ENCODE measurements at places on chromosomes 3 and 15.

DNA sequence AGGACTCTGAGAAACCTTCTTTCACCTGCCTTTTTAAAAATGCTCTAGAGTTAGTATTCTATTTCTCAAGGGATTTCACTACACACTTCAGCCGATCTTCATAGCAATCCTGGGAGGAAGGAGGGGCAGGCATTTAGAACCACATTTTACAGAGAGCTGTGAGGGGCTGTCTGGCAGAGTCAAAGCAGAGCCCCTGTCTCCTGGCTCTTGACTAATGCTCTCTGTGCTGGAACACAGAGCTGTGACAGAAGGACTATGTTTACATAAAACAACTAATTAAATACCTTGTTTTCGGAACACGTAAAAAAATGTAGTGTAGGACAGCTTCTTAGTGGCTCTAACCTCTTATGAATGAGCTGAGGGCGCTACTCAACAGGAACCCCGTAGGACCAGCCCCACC is 7.6 kb upstream of the SPTBN5 start:
- DNase-seq, result no peak
- H3K36me3 ChIP-seq, result peaks cover 11% of the 10 kb centered on the region
- no peak overlapping the region for H3K4me3 ChIP-seq
- H3K27ac ChIP-seq, result no peak overlapping the region

- no peak for DNase-seq
- H3K36me3 ChIP-seq, result no peaks in the 10 kb centered on the region
- H3K27me3 ChIP-seq, result peaks cover 7% of the 10 kb centered on the region
- H3K27ac ChIP-seq, result no peak overlapping the region
- H3K4me1 ChIP-seq, result peaks cover 10% of the 10 kb centered on the region
Measured at GRCh38 chr3:97810779-97811390, 10.9 kb upstream of the CRYBG3 start.

DNA sequence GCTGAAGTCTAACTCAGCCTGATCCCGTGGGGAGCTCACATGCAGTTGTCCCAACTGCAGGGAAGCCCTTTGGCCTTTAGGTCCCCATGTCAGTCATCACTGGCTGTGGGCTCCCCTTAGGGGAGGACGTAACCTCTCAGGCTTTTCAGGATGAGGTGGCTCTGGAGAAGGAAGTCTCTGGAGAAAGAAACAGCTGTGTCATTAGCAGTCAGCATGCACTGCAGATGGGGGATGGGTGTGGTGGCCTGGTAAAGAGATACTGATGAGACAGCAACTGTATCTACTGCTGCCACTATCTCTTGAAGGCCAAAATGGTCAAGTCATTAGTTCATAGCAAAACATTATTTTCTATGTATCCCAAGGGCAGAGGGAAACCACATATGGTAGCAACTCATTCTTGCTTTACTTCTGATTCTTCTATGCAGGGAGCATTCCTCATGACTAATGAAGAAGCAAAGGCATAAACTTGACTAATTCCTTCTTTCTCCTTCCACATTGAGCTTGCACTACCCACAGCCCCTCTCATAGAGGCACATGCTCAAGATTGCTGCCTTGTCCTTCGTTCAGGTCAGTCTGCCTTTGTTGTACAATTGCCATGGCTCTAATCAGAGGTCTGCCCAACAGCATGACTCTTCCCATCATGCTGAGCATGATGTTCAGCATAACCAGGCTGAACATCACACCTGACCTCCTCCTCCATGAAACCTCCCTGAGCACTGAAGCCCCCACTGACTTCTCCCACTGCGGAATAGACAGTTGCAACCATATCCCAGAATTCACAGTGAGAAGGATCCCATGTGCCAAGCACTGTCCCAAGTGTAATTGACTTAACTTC is 47.8 kb upstream of the TMEM158 start:
- DNase-seq, result no peak
- no peak overlapping the region for H3K4me3 ChIP-seq
- no peaks in the 10 kb centered on the region for H3K4me1 ChIP-seq
- no peak overlapping the region for H3K27ac ChIP-seq
- H3K27me3 ChIP-seq, result peaks cover 26% of the 10 kb centered on the region

DNA sequence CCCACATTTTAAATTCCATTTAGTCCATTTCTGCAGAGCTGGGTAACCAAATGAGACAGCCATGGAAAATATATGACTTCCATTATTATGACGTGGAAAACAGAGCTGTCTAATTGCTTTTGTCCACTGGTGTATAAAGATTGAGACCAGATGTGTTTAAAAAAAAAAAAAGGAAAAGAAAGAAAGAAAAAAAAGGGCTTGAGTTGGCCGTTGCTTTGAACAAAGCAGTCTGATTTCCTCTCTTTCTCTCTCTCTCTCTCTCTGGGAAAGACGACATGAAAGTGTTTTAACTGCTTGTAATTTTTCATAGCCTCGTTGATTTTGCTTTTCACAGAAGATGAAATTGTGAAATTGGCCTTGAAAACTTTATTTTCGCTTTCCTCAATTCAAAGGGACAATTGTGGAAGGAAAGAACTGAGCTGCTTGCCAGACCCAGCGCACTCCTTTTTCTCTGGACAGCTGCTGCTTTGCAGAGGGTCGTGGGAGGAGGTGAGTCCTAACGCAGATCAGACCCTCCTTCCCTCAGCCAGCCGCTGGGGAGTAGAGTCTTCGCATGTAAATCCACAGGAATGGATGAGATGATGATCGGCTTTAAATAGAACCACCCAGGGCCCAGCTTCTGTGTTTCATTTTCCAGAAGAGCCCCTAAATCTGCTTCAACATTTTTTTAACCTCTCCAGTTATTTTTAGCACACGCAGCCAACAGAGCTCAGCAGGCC is 42.8 kb upstream of the UBE2E1 start:
- no peak overlapping the region for H3K27ac ChIP-seq
- no peaks in the 10 kb centered on the region for H3K36me3 ChIP-seq
- no peak overlapping the region for H3K4me3 ChIP-seq
- H3K27me3 ChIP-seq, result no peaks in the 10 kb centered on the region

DNA sequence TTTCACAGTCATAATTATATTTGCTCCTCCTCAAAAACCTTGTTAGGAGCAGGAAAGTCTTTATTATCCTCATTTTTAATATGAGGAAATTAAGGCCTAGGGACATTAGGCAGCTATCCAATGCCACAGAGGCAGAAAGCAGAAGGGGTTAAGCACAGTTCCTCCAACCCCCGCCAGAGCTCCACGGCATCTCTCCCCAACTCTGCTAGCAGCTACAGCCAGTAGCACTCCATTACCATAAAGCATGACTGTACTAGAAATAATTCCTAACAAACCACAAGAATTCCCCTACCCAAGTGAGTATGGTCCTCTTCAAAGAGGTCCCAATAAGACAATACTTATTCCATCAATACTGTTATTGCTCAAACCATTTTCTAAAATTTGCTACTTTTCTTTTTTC is 9.8 kb downstream of the HEG1 start:
- peaks cover 36% of the 10 kb centered on the region for H3K4me1 ChIP-seq
- H3K4me3 ChIP-seq, result no peak overlapping the region
- no peak for DNase-seq
- H3K27ac ChIP-seq, result no peak overlapping the region

DNA sequence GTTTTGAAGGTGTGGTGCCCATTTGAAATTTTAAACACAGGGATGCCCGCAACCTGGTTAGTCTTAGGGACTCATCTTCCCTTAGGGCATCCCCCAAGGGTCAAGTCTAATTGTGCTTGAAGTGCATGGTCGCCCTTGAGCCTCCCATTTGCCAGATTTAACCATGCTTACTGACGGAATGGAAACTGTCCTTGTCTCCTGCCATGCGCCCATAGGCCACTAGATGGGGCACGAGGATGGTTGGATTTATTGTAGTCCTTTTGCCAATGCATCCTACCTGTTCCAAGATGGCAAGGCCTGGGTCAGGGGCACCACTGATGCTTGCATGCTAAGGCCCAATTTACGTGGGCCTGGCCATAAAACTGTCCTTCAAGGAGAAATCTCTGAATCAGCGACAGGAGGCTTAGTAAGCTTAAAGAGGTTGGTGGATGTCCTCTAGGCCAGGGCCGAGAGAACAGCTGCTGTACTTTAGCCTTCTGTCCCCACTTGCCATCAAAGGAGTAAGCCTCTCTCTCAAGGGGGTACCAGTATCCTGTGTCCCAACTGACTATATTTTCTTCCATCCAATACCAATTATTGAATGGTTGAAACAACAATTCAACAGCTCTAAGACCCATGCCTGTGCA is 355.4 kb downstream of the OTOL1 start:
- H3K4me1 ChIP-seq, result no peaks in the 10 kb centered on the region
- H3K27me3 ChIP-seq, result no peaks in the 10 kb centered on the region
- no peak overlapping the region for H3K4me3 ChIP-seq
- no peak overlapping the region for H3K27ac ChIP-seq
- peak; percentile 40 for DNase-seq

DNA sequence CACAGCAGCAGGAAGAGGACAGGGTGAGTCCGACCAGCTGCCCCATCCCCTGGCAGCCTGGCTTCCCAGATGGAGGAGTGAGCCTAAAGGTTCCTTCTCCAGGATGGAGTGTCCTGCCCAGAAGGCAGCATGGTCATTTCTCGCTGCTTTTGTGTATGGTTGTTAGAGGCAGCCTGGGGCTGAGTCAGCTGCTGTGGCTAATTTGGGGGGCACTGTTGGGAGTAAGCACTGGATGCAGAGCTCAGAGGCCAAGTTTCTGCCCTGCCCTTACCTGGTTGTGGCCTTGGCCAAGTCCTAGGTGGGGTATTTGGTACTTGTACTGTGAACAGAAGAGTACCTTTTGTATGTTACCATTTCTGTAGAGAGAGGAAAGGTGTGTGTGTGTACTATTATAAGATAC is 78.6 kb downstream of the ADAMTS7 start:
- no peaks in the 10 kb centered on the region for H3K36me3 ChIP-seq
- H3K4me1 ChIP-seq, result no peaks in the 10 kb centered on the region
- H3K27me3 ChIP-seq, result no peaks in the 10 kb centered on the region
- H3K27ac ChIP-seq, result no peak overlapping the region
- DNase-seq, result no peak

DNA sequence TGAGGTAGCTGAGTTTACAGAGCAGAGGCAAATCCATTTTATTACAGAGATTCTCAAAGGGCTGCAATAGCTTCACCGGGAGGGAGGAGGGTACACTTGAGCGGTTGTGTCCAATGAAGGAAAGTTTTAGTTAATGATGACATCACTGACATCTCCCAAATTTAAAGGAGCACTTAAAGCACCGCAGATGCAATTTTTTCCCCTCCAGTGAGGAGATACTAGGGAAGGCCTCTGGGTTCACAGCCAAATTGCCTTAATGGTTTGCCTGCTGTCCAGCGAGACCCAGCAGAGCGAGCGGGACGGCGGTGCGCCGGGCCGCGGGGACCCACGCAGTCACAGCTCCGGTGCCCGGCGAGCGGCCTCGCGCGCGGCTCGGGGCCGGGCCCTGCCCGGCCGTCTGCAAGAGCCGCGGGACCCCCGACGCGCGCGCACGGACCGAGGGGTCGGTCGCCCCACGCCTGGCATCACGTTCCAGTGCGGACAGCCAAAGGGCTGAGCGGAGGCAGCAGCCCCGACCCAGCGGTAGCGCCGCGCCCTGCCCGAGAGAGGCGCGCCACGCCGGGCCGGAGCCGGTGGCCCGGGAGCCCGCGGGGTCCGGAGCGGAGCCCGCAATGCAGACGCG is 160.5 kb upstream of the CHRNA7 start:
- H3K27ac ChIP-seq, result no peak overlapping the region
- H3K4me3 ChIP-seq, result peak overlapping the region; percentile 67
- DNase-seq, result no peak
- H3K4me1 ChIP-seq, result peaks cover 9% of the 10 kb centered on the region
- no peaks in the 10 kb centered on the region for H3K36me3 ChIP-seq

DNA sequence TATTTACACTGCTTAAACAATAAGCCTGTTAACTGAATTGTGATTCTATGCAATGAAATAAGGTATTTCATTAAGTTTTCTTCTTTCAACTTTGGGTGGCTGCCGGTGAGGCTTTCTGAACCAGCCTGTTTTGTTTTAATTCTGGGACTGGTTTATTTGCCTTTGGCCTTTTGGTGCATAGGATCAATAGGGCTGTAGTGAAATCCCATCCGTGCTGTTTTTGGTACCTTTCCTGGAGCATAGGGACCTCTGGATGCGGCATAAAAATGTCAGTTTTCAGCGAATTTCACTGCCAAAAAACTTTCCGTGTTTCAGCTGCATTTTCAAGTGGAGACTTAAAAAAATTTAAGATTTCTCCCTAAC is 514 bp downstream of the PLS1 start:
- H3K27me3 ChIP-seq, result peaks cover 7% of the 10 kb centered on the region
- H3K36me3 ChIP-seq, result no peaks in the 10 kb centered on the region
- peaks cover 18% of the 10 kb centered on the region for H3K4me1 ChIP-seq
- H3K4me3 ChIP-seq, result peak overlapping the region; percentile 92
- no peak overlapping the region for H3K27ac ChIP-seq

- DNase-seq, result no peak
- H3K27ac ChIP-seq, result no peak overlapping the region
- H3K36me3 ChIP-seq, result no peaks in the 10 kb centered on the region
- H3K27me3 ChIP-seq, result no peaks in the 10 kb centered on the region
- no peaks in the 10 kb centered on the region for H3K4me1 ChIP-seq
Measured at GRCh38 chr3:60746043-60746638, 505.1 kb downstream of the FHIT start.

- DNase-seq, result no peak
- peaks cover 5% of the 10 kb centered on the region for H3K36me3 ChIP-seq
- H3K27me3 ChIP-seq, result no peaks in the 10 kb centered on the region
- H3K4me1 ChIP-seq, result no peaks in the 10 kb centered on the region
- H3K27ac ChIP-seq, result no peak overlapping the region
Measured at GRCh38 chr3:179687967-179688535, 35.2 kb downstream of the USP13 start.

Measured in activated CD8-positive, alpha-beta T cell treated with anti-CD3 and anti-CD28 coated beads, Interleukin-2, amount 10 ng/mL, durations not matched to agents 7 days and 5 days (primary cell).